ENCODE measurements at places on chromosomes 16 and 17.

- ATAC-seq: no peak
Measured at GRCh38 chr17:19752216-19753050, 4.3 kb upstream of the ALDH3A1 start.

DNA sequence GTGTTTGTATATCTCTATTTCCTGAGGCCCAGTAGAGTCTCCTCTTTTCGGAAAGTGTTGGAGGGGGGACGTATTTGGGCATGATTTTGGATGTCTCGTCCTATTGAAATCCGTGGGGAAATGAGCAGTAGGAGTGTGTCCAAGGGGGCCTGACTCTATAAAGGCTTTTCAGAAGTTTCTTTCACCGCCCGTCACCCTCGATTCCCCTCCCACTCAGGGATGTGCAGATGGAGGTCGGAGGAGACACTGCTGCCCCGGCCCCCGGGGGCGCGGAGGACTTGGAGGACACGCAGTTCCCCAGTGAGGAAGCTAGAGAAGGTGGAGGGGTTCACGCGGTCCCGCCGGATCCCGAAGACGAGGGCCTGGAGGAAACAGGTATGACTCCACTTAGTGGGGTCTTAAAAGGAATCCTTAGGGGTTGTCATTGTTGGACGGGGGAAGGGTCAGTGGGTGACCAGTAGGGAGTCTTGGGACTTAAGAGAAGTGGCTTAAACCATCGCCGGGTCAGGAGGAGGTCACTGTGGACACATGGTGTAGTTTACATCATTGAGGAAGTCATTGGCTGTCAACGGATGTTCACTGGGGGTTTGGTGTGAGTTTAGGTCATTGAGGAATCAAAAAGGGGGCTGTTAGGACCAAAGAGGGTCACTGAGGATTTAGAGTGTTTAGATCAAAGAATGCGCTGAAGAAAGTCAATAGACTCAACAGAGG is 424 bp downstream of the MON1B start:
- no peak for ATAC-seq

GRCh38 chr17:44266402-44267164 is 1.4 kb downstream of the SLC4A1 start:
- no peak for ATAC-seq

DNA sequence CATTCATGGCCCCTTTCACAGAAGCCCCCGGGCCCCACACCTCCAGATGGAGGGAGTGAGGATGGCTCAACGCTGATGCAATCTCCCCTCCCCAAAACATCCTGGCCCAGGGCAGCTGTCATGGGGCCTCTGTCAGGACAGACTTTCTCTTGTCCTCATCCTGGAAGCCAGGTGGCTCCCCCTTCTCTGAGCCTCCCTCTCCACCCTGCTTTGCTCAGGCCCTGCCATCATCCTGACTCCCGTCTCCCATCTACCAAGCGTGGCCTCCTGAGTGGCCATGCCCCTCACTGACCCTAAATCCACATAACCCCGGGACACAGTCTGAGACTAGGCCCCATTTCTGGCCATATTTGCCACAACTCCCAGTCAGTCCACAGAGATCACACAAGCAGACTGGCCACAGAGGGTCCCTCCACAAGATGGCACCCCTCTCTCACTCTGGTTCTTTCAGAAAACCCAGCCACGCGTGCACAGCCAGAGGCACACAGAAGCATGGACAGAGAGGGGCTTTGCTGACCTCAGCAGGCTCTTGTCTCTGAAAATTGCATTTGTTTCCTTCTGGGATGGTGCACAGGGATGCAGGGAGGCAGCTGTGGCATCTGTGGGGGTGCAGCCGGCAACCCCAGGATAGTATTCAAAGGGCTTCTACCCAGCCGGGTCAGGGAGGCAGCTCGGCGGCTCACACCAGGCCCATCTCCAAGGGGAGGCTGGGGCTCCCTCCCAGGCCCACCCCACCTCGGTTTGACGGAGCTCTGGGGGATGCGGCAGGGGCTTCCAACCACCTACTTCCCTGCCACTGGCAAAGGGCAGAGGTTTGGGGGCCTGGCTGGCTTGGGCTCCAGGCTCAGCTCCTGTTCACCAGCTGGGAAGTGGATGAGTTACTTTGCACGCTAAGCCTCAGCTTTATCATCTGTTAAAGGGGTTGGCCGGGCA is 16.9 kb downstream of the DOC2B start:
- ATAC-seq: no peak

GRCh38 chr16:54649876-54650275 is 280.8 kb upstream of the IRX5 start:
- no peak for ATAC-seq

GRCh38 chr17:4728124-4728523 is 3.1 kb upstream of the MED11 start:
- no peak for ATAC-seq

DNA sequence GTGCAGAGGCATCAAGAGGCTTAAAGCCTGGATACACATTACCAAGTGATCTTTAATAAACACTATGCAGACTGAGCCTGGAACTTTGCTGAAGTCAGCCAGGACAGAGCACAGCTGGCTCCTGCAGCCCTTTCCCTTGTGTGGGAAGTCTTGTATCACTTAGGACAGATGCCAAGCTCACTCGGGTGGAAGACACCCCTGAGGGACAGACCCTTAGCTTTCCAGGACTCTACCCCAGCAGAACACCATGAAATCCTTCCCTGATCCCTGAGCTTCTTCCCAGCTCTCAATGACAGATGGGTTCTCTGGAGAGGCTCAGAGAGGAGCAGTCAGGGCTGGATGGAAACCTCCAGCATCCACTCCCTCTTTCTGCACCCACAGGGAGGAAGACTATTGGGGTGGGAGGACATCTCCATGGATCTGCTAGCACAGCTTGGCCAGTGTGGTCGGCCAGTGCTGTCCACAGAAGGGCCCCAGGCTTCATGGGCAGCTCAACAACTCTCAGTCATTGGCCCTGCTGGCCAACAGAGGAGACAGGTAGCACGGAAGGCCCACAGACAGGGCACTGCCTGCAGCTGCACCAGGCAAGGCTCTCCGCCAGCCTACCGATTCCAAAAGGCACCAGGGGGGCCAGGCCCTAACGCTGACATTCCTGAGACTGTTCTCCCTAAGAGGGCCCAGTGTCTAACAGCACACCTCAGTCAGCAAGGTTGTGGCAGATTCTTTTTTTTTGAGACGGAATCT is 15.9 kb downstream of the RAB5C start:
- ATAC-seq: no peak

DNA sequence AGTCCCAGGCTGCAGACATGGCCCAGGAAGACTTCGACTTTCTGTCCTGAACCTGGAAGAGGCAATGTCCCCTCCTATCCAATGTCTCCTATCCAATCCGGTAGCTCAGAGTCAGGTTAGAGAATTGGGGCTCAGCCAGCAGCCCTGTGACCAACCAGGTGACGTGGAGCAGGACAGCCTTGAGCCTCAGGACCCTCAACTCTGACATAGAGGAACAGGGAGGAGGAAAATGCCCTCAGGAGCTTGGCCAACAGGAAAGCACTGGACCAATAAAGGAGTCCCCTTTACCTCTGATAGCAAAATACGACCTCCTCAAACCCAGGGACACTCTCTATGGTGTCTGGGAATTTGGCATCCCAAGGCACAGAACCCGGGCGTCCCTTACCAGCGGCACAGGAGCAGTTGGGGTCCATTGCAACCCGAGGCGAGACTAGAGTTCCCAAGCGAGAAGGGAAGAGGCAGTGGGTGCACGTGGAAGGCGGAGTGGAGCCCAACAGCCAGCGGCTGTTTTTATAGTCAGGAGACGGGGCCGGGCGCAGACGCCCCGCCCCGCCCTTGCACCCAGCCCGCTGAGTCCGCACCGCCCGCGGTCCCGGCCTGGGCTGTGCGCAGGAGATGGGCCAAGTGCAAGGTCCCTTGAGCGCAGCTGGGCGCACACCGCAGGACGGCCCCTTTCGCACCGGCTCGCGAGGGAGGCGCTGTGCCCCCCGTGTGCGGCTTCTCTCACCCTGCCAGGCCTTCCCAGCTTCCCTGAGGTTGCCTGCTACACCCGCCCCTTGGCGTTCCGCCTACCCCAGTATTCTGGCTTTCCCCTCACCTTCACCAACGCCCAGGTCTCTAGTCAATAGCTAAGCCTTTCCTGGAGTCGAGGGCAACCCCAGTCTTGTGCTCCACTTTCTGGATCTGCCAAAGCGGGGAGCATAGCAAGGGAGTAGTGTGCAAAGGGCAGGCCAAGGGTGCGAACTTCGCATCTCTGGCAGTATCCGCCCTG is at the start of gene MT1G:
Gene MT1G (minus strand): TSS at position 485 of the 991 bp plus-strand sequence. CDS start 72 bp downstream, at position 413.
- peak; percentile 55 for ATAC-seq

DNA sequence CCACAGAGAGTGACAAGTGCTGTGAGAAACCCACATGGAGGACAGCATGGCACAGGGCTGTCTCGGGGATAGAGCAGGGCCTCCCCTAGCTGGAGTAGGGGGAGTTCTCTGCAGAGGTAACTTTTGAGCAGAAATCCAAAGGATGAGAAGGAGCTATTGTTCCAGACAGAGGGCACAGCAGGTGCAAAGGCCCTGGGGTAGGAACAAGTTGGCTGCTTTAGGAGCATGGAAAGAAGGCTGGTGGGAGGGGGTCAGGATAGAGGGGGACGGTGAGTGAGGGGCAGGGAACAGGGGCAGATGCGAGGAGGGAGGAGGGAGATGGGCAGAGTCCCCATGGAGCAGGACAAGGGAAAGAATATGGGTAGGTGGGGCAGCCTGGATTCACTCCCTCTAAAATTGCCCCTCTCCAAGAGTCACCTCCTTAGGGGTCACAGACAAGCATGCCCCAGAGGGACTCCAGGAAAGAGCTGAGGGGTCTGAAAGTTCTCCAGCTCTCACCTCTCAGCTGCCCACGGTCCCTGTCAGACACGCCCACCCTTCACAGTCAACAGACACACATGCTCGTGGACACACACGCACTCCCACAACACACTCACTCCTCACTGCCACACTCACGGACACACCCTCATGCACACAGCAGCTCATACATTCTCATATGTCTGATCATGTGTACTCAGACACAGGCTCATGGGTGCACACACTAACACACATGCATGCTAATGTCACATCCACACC is 110.7 kb downstream of the LITAF start:
- no peak for ATAC-seq

GRCh38 chr16:10608687-10609401 is 28.4 kb upstream of the EMP2 start:
- ATAC-seq: no peak

DNA sequence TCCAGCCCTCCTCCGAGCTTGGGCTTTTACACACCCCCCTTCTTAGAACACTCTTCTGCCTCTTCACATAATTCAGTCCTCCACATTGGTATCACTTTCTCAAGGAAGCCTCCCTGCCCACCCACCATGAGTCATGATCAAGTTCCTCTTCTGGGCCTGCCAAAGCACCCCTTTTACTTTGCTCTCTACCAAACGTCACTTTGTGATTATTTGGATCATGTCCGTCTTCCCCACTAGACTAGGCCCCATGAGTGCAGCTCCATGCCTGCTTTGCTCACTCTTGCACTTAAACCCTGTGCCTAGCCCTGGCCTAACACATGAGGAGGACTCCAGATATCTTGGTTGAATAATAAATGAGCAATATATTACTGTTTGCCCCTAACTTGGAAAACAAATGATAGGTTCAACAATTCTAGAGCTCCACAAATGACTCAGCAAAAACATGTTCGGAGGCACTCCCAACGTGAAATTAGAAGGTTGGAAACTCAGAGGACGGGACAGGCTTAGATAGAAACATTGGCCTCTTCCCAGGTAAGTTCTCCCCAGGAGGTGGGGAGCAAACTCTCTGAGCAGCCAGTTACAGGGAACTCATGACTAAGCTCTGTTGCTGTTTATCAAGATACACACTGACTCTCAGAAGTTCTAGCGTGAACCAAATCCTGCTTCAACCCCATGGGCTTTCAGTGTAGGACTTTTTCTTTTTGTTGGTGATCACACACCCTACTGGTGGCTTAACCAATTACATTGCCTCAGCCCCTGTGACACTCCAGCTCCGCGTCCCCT is 28.3 kb downstream of the G6PC1 start:
- ATAC-seq: peak; percentile 77

GRCh38 chr17:66087073-66087472 is 104.9 kb downstream of the CEP112 start:
- ATAC-seq: no peak

DNA sequence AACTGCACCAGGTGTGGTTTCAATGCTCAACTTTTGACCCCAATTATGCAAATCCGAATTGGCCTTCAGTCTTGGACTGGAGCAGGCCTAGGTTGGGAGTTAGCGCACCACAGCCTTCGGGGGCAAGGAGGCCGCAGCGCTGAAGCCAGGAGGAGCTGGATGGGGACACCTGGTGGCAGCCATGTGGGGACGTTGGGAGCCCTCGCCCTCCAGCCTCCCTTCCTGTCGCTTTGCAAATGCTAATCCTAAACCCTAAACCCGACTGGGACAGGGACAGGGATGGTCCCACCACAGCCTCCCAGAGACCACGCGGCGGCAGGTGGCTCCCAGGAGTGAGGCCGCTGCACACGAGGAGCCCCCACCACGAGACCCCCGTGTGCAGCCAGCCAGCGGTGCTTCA is 58.7 kb downstream of the KLHDC4 start:
- no peak for ATAC-seq

DNA sequence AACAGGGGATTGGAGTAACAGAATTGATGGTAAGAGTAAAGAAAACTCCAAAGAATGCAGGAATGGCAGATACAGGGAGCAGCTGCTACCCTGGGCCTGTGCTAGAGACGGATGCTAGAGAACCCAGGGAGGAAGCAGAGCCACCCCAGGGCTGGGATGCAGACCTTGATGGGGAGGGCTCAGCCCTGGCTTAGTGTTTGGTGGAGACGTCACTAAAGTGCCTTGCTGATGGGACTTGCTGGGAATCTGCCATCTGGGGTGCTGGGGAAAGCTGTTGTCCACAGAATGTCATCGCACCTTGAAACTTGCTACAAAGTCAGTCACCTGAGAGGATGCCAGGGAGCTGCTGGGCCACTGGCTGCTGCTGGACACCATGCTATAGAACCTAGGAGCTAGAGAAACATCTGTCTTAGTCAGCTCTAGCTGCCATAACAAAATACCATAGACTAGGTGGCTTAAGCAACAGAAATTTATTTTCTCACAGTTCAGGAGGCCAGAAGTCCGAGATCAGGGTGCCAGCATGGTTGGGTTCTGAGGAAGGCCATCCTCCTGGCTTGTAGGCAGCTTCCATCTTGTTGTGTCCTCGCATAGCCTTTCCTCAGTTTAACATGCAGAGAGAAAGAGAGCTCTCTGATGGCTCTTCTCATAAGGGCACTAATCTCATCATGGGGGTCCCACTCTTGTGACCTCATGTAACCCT is 15.3 kb downstream of the MT1X start:
- no peak for ATAC-seq

GRCh38 chr16:8589900-8590688 is at the start of gene TMEM114:
Gene TMEM114 (minus strand): TSS chr16:8590511. CDS start chr16:8589838, 673 bp downstream.
- no peak for ATAC-seq
